ENCODE measurements at places on chromosomes 11 and 22. TPM values are rescaled to one million over a fixed set of nuclear protein-coding genes. Genes with fewer than 3 reads are reported as not detected.

DNA sequence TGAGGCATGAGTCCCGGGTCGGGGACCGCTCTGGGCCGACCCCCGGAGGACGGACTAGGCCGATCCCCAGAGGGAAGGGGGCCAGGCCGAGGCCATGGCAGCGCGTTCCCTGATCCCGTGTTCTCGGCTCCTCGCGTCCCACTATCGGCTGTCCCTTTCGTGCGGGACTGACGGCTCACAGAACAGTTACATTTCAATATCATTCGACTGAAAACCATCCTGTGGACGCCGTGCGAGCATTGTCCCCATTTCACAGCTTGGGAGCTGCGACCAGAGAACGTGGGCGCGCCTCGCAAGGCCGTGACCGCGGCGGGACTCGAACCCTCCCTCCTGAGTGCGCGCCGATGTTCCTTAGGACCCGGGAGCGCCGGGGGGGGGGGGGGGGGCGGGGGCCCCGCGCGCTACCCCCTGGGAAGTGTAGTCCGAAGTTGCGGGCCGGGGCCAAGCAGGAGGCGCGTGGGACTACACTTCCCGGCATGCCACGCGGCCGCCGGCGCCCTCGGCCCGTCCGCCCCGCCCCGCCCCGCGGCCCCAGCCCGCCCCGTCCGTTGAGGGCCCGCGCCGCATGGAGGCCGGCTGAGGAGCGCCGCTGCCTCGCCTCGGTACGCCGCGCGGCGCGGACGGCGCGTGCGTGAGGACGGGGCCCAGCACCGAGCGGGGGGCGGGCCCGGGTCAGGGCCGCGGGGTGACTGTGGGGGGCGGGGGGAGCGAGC is at the start of gene TRABD:
Gene TRABD (plus strand): TSS at position 539 of the 713 bp plus-strand sequence. CDS start 7,148 bp downstream, outside the sequence.
- DNase-seq, result peak; percentile 95
- no peaks in the 10 kb centered on the region for H3K36me3 ChIP-seq
- peaks cover 47% of the 10 kb centered on the region for H3K4me1 ChIP-seq
- peak within 1 kb of the TSS; percentile 75 for H3K27ac ChIP-seq
- peak within 1 kb of the TSS; percentile 61 for H3K4me3 ChIP-seq

DNA sequence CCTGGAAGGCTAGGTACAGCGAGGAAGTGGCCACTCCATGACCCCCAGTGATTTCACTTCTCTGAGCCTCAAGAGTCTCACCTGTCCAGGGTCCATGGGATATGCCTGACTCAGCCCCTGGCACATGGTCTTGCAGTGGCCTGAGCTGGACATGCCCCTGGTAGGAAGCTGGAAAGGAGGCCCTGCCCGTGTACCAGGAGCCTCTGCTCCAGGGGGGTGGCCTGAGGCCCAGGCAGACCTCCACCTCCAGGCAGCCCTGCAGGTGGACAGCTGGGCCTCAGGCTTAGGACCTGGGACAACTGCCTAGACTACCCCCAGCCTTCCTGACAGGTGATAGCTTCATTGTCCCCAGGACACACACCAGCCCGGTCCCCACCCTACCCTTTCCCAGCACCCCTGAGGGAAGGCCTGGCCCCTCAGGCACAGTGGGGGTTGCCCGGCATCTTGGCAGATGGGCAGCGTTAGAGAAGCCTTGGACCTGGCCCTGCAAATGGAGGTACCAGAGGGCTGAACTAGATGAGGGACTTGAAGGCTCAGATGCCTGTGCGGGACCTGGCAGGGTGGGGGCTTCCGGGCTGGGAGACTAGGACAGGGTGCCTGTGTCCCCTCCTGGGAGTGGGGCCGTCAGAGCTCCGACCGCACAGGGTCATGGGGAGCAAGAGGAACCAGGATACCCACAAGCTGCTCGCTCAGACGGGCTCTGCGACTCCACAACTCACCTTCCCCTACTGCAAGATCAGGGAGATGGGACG is 53.6 kb downstream of the CDKN1C start:
- H3K27me3 ChIP-seq, result no peaks in the 10 kb centered on the region
- H3K4me3 ChIP-seq, result no peak overlapping the region
- no peak for DNase-seq
- no peak overlapping the region for H3K27ac ChIP-seq
- H3K4me1 ChIP-seq, result peaks cover 19% of the 10 kb centered on the region

DNA sequence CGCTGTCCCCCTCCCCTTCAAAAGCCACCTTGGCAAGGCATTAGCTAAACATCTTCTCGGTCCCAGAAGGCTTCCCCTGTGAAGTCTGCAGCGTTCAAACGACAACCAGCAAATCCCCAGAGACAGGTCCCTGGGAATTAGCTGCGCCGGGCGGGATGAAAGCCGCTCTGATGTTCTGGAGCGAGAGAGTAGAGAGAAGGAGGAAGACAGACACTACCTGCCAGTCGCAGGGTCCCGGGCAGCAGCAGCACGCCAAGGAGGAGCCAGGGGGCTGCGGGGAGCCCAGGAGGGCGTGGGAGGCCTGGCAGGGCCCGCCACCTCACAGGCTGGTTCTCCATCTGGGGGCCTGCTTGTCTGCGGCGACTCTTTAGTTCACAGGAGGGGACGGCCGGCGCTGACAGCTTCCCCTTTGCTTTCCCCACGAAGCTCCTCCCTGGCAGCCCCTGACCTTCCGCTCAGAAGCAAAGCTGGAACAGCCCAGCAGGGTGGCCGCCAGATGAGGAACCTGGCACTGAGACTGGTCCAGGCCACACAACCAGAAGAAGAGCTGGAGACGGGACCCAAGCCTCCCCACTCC is at the start of gene NFAM1:
Gene NFAM1 (minus strand): TSS at position 384 of the 577 bp plus-strand sequence. CDS start 46 bp downstream, at position 338.
- peaks cover 31% of the 10 kb centered on the region for H3K4me1 ChIP-seq
- DNase-seq, result peak; percentile 81
- H3K36me3 ChIP-seq, result no peaks in the 10 kb centered on the region
- no peaks in the 10 kb centered on the region for H3K27me3 ChIP-seq
- H3K27ac ChIP-seq, result peak within 1 kb of the TSS; percentile 46

The RPS6KA4 gene
- 48.4 TPM for polyA plus RNA-seq

The IFITM10 gene
- 0.60 TPM for polyA plus RNA-seq

DNA sequence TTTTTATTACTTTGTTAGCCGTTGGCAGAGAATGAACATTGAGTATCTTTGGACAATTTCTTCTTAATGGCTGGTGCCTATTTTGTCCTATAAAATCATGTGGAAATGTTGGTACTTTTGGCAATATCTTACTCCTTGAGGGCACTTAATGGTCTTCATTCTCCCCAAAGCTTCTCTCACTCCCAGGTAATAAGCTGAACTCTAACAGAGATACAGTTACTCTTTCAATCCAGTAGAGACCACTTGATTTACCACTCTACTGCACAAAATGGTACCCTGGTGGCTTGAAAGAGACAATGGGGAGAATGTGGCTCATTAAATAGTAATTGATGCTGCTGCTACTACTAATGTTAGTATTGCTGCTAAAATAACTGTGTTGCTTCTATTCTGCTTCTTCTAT is 53.0 kb downstream of the MAML2 start:
- no peak overlapping the region for H3K27ac ChIP-seq
- no peak overlapping the region for H3K4me3 ChIP-seq
- DNase-seq, result no peak

DNA sequence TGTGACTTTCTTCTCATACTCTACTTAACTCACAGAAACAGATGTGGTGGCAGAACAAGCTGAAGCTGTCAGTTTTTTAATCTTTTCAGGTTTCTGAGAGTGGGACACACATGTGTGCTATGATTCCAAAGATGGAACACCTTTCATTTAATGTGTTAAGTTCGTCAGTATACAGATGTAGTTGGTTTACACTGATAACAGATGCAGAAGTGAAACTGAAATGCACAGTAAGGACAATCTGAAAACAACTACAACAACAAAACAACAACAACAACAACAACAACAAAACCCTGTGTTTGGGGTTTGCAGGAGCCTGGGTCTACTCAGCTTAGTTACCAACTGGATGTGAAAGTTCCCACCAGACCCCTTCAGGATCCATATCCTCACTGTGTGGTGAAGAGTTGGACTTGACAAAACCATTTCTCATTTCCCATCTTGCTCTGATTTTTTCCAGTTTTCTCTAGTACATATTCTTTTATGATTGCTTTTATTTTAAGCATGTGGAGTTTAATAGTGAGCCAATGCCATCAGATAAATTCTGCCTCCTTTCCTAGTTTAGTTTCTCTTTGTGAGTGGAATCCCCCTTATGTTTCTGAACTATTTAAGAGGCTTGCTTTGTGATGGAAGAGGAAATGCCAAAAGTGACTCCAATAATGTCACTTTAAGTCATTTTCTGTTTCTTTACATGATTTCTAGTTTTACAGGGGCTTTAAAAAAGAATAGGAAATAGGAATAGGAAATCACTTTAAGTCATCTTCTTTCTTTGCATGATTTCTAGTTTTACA is 47.8 kb downstream of the ARHGAP42 start:
- no peaks in the 10 kb centered on the region for H3K36me3 ChIP-seq
- peaks cover 7% of the 10 kb centered on the region for H3K4me1 ChIP-seq
- no peak overlapping the region for H3K4me3 ChIP-seq
- H3K27me3 ChIP-seq, result no peaks in the 10 kb centered on the region
- no peak overlapping the region for H3K27ac ChIP-seq

The ZNF280B gene
- polyA plus RNA-seq, result under 0.01 TPM

DNA sequence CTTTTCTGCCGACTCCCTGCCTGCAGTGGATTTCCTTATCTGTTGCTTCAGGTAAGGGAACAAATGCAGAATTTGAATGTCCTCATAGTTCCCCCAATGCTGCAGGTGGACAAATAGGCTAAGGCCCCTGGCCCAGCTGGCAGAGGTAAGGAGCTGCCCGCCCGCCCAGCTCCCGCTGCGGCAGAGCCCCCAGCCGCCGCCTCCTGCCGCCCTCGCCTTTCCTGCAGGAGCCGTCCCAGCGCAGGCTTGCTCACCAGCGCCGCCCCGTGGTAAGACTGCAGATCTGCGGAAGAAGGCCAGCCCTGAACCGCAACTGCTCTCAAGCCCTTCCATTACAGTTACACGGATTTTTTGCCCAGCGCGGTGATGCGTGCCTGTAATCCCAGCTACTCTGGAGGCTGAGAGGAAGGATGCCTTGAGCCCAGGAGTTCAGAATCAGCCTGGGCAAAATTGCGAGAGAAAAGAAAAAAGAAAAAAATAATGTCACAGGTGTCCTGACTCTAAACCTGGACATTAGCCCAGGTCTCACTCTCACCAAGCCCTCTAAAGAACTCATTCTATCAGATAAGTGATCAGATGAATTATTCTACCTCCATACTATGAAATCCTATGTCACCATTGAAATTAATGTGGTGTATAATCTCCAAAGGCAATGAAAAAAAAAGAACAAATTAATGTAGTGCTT is 51.2 kb upstream of the EMID1 start:
- H3K4me3 ChIP-seq, result no peak overlapping the region
- no peak overlapping the region for H3K27ac ChIP-seq
- no peaks in the 10 kb centered on the region for H3K36me3 ChIP-seq
- peaks cover 22% of the 10 kb centered on the region for H3K4me1 ChIP-seq

DNA sequence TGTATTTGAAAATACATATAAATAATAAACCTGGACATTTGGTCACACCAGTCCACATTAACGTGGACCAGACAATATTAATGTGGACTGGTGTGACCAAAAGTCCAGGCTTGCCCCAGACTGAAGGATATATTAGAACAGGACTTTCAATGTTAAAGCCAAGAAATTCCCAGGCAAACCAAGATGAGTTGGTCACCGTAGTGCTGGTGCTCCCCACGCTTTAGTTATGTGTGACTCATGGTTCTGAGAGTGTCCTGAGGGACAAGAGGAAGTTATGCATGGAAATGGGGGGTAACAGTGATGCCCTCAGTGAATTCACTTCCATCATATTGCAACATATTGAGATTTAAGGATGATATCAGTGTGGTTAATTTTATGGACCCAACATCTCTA is 31.4 kb downstream of the POU2AF1 start:
- H3K36me3 ChIP-seq, result no peaks in the 10 kb centered on the region
- H3K27me3 ChIP-seq, result no peaks in the 10 kb centered on the region
- H3K27ac ChIP-seq, result no peak overlapping the region
- peaks cover 15% of the 10 kb centered on the region for H3K4me1 ChIP-seq
- DNase-seq, result no peak

- H3K27me3 ChIP-seq, result no peaks in the 10 kb centered on the region
- DNase-seq, result no peak
- H3K27ac ChIP-seq, result no peak overlapping the region
Measured at GRCh38 chr11:25737071-25737675, 594.8 kb upstream of the ANO3 start.

GRCh38 chr11:68142441-68143309 is 21.5 kb upstream of the CHKA start:
- no peak overlapping the region for H3K27ac ChIP-seq
- H3K4me1 ChIP-seq, result peaks cover 16% of the 10 kb centered on the region
- H3K36me3 ChIP-seq, result no peaks in the 10 kb centered on the region
- no peak overlapping the region for H3K4me3 ChIP-seq
- H3K27me3 ChIP-seq, result no peaks in the 10 kb centered on the region

- no peaks in the 10 kb centered on the region for H3K36me3 ChIP-seq
- H3K4me1 ChIP-seq, result peaks cover 15% of the 10 kb centered on the region
- H3K4me3 ChIP-seq, result no peak overlapping the region
- no peaks in the 10 kb centered on the region for H3K27me3 ChIP-seq
- no peak overlapping the region for H3K27ac ChIP-seq
- no peak for DNase-seq
Measured at GRCh38 chr11:115933564-115933963, 429.3 kb upstream of the CADM1 start.

DNA sequence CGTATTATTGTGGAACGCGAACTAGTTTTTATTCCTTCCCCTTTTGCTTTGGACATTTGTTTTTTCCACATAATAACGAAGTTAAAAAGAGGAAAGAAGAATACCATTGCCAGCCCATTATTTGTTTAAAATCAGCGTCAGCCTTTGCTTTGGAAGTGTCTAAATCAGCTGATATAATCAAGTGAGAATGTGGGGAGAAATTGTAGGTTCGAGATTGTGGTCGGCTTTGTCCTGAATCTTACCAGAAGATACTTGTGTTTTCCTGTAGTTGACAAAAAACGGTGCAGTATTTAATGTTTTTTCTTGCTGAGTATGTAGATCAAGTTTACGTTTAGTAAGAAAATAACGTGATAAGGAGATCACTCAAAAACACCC is 935 bp downstream of the ZNF143 start:
- DNase-seq, result no peak
- H3K27me3 ChIP-seq, result no peaks in the 10 kb centered on the region
- H3K36me3 ChIP-seq, result no peaks in the 10 kb centered on the region
- H3K4me1 ChIP-seq, result peaks cover 27% of the 10 kb centered on the region
- peak overlapping the region; percentile 95 for H3K4me3 ChIP-seq

Measured in sigmoid colon (tissue), 7 donors.